ENCODE measurements at places on chromosomes 5 and 9.
A peak's percentile ranks its signal among the peaks of the same experiment; 100 is the strongest.

DNA sequence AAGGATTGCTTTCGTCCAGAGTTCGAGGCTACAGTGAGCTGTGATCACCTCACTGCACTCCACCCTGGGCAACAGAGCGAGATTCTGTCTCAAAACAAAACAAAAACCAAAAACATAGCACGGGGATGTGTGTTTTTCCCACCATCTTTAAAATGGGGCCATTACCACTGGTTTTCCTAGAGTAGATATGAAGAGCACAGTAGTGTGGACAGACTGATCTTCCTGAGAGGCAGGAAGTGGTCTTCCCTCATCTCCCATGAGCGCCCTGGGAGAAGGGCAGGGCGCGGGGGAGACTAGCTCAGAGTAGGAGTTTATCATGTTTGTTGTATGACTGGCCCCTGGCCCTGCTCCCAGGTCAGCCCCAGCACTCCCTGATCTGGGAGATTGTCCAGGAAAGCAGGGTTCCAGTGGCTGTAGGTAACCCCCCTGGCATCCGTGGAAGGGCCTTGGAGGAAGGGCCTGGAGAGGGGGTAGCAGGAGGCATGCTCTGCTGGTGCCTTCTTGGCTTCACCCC, 2.3 kb downstream of the SUSD3 start:
- peak; percentile 33 for DNase-seq

DNA sequence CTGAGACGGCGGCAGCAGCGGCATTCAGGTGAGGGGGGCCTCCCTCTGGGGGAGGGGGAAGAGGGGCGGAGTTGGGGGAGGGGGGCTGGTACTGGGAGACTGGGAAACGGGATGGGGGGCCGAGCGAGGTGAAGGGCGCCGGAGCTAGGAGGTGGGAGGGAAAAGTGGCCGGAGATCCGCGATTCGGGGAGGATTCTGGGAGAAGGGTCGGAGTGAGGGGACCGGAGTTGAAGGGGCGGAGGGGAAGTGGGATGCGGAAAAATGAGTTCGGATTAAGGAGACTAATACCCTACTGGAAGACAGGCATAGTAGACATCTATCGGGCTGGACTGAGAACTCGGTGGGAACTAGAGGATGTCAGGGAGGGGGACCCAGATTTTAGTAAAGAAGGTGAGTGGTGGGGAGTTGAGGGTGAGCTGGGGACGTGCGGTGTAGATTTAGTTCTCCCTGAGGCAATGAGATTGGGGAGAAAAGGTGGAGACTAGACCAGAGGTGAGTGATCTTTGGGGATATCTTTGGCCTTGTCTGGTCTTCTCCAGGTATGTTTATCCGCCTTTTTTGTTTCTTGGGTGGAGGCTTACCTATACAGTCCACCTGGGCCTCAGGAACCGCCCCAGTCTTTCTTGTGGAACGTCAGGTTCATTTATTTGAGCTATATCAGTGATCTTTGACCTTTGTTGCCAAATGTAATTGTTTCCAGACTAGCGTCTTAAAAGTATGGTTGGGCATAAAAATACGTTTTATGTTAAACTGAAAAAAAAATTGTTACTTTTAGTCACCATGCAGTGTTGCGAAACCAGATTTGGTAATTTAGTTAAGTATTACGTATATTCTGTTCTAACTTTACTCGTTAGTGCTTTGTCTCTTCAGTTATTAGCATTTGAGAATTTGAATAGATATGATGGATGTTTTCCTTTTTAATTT, 632 bp downstream of the UBAP1 start:
- peak; percentile 80 for DNase-seq

DNA sequence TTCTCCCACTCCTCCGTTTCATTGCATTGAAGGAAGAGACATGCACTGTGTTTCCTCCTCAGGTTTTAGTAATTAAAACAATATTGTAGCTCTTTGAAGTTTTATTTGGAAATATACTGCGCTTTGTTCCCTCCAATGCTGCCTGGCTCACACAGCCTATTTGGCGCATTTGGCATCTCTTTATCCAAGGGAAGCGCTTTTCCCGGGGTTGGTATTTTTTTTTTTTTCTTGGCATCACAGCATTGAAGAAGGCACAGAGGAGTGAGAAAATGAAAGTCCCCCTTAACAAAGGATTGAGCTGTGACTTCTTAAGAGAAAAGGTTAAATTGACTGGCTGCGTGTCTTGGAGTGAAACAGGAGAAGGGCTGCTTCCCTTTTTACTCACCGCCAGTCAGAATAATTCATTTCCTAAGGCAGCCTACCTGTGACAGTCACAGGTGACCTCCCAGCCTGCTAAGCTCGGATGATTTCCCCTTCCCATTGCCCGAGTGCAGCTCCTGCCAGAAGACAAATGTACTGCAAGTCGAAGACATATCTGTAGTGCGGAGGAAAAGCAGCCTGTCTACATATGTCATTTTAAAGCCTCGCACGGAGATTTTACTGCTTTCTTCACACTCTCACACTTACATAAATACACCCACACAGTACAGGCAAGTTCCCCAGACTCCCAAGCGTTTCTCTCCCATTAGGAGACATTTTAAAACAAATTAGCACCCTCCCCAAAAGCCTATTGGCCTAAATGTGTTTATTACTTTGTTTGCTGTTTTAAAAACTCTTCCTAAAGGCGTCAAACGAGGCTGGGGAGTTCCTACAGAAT, 665.5 kb upstream of the ZNF608 start:
- DNase-seq: peak; percentile 24

DNA sequence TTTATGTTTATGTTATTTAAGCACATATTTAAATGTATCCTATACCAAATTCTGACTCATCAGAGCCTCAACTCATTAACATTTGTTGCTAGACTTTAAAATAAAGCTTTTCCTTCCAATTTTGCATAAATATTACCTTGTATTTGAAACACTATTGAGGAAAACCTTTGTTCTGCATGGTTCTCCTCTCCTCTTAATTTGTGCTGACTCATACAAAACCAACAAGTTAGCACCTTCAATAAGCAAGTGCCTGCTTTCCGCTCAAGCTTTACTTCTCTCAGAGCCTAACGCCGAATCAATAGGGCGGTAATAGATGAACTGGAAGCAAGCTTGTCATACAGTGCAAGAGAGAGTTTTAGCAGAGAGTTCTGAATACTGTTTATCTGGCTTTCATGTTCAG, 7.9 kb downstream of the AMACR start:
- DNase-seq: no peak

DNA sequence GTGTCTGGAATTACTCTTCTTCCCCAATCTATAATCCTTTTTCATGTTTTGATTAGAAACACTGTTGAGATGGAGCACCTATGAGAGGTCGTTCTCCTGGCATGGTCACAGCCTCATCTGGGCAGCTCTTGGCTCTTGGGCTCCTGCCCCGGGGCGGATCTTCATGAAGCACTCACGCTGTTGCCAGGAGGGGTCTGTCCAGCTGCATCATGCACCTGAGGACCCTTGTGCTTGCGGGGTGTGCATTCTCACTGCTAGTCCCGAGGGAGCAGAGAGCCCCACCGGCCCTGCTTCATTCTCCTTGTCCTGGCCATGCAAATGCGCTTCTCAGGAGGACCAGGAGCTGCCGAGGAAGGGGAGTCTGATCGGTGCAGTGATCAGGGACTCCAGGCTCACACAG, 117.6 kb upstream of the S1PR3 start:
- no peak for DNase-seq

Measured in fibroblast of the aortic adventitia (primary cell).